Upper lobe of left lung (tissue), 6 donors: ENCODE measurements at places on chromosomes 16 and 17.

DNA sequence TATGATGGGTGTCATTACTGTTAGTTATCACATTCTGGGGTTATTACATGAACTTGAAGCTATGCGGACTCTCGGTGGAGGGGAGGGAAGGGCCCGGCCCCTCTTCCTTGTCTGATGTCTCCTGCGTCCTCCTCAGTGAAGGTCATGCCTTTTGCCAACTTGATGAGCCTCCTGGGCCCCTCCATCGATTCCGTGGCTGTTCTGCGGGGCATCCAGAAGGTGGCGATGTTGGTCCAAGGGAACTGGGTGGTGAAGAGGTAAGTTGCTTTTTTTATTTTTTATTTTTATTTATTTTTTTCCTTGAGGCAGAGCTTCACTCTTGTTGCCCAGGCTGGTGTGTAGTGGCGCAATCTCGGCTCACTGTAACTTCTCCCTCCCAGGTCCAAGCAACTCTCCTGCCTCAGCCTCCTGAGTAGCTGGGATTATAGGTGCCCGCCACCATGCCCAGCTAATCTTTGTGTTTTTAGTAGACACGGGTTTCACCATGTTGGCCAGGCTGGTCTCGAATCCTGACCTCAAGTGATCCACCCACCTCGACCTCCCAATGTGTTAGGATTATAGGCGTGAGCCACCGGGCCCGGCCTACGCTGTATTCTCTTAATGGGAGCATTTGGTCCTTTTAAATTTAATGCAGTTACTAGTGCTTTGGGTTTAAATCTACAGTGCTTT, 21.6 kb downstream of the POLR3E start:
- DNase-seq = no peak

DNA sequence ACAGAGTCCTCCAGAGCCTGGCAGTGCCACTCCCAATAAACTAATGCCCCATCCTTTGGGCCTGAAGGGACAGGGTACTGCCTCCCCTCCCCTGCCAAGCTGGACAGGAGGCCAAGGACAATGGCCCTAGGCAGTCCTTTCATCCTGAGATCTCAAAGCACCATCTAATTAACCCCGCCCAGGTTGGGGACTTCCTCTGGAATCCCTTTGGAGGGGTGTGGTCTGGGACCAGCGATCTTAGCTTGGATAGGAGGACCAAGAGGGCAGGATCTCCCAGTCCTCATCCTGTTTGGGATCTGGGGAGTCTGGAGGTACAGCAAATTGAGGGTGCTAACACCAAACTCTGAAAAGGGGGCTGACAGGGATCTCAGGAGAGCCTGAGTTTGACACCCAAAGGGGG, 18.2 kb upstream of the SP6 start:
- DNase-seq = no peak

GRCh38 chr17:72439893-72440502, 319.2 kb downstream of the SOX9 start:
- DNase-seq = no peak

DNA sequence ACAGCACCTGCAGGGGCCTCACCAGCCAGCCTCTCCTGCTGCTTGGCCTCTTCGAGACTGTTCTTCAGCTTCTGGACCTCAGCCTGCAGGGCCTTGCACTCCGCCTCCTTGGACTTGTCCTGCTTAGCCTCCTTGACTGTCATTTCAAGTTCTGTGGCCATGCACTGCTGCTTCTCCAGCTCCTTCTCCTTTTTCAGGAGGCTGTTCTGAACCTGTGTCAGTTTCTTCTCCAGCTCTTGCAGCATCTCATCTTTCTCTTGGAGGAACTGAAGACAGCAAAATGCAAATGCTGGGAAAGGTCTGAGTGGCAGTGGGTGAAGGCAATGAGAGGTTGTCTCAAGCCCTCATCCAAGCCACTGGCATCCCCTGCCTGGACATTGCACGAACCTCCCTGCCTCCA, 39.1 kb downstream of the DHX38 start:
- DNase-seq = no peak

GRCh38 chr17:37614391-37614790, 5.2 kb upstream of the SYNRG start:
- DNase-seq = no peak

- DNase-seq = no peak
Observed at GRCh38 chr17:62727916-62728672, 80.0 kb downstream of the MARCHF10 start.

DNA sequence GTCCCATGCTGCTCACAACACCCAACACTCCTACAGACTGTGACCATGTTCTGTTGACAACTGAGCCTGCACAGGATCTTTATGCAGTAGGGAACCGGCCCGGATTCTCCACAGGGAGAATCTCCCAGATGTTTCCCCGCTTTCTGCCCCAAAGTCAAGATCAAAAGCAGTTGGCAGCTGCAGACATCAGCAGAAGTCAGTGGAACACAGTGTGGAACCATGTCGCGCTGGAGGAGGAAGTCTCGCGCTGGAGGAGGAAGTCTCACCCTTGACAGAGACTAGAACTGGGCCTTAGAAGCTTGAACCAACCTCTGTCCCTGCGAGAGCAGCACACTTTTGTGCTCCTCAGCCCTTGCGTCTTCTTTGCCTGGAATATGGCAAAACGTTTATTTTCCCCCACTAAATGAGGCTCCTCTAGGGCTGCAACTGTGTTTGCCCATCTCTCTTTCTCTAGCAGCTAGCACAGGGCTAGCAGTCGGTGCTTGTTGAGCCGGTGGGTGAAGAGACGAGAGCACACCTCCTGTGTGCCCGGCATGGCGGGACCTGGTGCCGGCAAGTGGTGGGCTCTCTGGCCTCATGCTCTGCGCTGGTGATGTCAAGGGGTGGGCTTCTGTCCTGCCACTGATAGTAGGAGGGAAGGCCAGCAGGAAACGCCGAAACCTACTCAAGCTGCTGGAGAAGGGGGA, 2.1 kb upstream of the MRC2 start:
- peak; percentile 40 for DNase-seq

DNA sequence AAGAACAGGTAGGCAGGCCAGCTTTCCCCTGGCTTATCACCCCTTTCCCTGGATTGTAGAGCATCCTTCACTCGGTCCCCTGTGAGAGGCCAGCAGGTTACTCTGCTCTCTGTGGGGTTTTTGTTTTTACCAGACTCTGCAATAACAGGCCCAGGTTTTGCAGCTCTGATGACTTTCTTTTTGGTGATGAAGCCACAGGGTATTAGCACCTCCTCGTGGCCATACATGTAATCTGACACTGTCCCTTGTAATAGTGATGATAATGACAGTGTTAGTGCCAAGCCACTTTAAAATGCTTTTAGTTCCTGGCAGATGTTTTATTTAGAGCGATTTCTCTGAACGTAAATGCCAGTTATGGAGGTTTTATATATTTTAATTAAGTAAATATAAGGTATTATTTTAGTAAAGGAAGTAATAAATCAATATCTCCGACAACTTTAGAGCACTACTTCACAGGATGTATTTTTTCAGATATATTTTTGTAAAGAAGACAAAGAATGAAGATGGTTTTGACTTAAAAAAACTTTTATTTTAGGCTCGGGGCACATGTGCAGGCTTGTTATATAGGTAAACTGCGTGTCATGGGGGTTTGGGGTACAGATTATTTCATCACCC, 38.0 kb upstream of the CPHXL start:
- peak; percentile 43 for DNase-seq

DNA sequence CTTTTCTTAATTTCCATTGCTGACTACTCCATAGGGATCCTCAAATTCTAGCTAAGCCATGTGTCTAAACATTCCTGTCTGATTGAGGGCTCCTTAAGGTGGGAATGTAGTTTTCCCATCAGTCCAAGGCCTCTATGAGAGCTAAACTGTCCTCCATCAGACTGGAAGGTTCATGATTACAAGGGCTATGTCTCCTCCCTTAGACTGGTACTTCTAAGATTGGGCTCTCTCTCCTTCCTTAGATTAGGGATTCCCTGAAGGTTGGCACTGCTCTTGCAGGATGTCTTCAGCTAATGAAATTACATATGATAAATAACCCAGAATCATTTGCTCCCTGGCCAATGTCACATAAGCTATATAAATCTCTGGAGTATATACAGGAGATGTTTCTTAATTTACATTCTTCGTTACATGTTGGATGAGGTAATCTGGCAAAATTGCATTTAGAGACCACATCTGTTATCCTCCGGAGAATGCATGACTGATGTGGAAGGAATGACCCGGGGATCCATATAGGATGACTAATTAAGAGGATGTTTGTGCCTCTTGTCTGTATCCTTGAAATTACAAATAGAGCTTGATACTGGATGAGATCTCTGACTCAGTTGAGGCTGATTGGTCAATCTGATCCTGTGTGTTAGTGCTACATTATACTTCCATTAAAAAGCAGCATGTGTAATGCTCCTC, 14.2 kb downstream of the B4GALNT2 start:
- no peak for DNase-seq

DNA sequence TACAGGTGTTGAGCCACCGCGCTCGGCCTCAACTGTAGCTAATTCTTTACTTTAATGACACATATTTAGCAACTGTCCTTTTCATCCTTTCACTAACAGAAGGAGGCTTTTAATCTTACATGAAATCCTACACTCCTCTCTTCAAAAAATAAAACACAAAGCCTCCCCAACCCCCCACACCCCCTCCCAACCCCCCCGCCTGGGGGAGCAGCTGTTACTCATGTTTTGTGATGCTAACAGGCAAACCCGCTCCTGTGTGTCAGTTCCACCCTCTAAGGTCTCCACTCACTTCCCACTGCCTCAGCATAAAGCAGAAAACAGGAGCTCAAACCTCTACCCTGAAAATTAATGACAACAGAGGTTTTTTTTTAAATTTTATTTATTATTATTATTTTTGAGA, 55.4 kb upstream of the SLC25A19 start:
- no peak for DNase-seq

- no peak for DNase-seq
Observed at GRCh38 chr17:29141514-29141876, 38.7 kb downstream of the MYO18A start.

DNA sequence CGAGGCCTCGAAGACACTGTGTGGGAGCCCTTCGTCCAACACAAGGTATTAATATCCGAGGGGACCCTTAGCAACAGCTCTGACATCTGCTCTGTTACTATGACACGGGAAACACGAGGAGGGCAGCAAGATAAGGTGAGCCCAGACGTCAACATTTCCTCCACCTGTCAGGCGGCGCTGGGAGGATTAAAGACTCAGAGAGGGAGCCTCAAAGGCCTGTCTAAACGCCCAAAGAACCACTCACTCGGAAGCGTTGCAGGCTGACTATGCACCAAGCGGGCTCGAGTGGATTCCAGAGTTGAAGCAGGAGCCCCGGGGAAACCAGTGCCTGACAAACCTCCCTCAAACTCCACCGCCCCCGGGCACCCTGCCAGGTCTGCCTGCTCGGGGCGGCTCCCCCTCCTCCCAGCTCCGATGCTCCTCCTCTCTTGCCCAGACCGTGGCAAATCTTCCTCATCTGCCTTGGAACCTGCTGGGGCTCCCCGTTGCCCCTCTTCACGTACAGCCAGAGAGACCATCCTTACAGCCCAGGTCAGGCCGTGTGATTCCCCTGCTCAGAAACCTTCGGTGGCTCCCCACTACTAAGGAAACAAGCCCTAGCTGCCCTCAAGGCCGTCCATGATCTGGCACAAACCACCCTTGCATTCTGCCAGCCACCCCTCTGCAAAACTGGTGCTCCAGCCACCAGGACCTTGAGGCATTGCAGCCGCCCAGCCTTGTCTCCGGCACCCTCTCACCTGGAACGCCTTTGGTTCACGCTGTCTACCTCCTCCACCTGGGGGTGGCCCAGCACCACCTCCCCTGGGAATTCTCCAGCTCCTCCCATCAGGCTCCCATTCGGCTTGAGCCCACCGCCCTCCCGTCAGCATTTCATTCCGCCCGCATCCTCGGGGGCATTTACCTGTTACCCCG, 16.2 kb downstream of the RPH3AL start:
- DNase-seq = peak; percentile 81

DNA sequence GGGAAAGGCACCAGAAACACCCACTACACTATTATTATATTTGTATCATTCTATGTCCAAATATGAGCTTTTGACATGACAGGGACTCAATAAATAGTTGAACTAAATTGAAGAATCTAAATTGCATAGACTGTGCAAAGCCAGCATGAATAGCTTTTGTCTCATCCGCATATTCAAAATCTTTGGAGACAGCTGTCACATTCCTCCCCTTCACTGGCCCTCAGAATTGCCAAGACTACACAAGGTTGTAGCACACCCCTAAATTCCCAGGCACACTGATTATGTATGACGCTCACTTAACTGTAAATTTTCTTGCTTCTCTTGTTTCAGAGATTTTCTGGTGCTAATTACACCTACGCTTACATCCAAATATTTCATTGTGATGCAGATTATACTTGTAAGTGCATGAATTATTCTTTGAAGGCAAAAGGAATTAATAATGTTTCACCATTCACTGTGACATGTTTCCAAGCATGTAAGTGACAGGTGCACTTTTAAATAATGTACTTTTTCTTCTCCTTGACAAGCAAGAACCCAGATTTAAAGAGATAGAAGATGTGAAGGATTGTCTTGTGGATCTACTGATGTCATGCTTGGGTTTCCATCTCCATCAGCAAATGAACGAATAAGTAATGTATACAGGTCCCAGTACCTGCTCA, 47.5 kb downstream of the CA10 start:
- DNase-seq = no peak

DNA sequence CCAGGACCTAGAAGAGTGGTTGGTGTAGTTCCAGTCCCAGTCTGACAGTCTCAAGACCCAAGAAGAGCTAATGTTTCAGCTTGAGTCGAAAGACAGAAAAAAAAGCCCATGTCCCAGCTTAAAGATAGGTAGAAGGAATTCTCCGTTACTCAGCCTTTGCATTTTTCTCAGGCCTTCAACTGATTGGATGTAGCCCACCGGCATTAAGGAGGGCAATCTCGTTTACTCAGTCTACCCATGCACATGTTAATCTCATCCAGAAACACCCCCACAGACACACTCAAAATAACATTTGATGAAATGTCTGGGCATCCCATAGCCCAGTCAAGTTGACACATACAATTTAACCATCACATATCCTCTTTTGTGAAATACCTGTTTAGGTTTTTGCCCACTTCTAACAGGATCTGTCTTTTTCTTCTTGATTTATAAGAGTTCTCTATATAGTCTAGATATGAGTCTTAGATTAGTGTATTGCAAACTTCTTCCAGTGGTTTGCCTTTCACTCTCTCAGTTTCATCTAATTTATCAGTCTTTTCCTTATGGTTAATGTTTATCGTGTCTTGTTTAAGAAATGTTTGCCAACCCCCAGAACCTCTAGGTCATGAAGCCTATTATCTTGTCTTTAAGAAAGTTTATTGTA, 7.6 kb upstream of the NUP93 start:
- no peak for DNase-seq

- no peak for DNase-seq
Observed at GRCh38 chr16:64390102-64390501, 731.8 kb downstream of the CDH11 start.

GRCh38 chr17:77474292-77474988, 333.7 kb downstream of the SEC14L1 start:
- no peak for DNase-seq

GRCh38 chr16:19291475-19291874, 5.9 kb downstream of the CLEC19A start:
- no peak for DNase-seq

- no peak for DNase-seq
Observed at GRCh38 chr16:81842564-81843242, 63.6 kb downstream of the PLCG2 start.

DNA sequence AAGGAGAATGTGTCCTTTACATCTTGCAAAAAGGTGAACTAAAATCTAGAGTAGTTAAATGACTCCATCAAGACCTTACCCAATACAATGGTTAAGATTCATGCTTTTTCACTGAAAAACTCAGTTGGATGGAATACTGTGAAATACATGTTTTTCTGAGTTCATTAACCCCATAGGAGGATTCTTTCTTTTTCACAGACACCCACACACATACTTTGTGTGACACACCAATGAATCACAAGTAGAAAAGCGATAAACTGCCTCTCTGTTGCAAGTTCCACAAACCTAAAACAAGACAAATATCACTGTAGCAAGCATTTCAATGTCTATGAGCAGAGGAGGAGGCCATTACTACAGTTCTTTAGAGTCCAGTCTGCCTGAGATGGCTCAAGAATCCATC, 258.8 kb upstream of the CDH5 start:
- DNase-seq = no peak
